Stimulated activated CD4-positive, alpha-beta T cell treated with anti-CD3 and anti-CD28 coated beads, Interleukin-15, amount 100 ng/mL, for 48 hours (primary cell): ENCODE measurements at places on chromosomes 2 and 18.

- DNase-seq: no peak
Measured at GRCh38 chr2:241137276-241138190, 11.7 kb downstream of the PASK start.

DNA sequence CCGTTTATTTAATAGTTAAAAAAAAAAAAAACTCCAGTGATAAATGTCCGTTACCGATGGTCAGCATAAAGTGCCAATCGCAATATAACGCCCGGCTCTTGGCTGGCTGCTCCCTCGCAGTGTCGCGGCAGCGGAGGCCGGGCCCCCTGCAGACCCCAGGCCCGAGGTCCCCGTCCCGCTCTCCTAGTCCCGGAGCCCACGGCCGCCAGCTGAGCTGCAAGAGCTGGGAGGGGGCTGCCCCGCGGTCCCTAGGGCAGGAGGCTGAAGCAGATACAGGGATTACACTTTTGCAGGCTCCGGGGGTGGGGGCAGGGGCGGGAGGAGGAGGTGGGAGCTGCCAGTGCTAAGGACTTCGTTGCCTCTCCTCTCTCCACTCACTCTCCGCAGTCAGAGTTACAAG is 6.9 kb downstream of the OSR1 start:
- DNase-seq: no peak

- DNase-seq: no peak
Measured at GRCh38 chr18:78363556-78364387, 615.8 kb upstream of the SALL3 start.

DNA sequence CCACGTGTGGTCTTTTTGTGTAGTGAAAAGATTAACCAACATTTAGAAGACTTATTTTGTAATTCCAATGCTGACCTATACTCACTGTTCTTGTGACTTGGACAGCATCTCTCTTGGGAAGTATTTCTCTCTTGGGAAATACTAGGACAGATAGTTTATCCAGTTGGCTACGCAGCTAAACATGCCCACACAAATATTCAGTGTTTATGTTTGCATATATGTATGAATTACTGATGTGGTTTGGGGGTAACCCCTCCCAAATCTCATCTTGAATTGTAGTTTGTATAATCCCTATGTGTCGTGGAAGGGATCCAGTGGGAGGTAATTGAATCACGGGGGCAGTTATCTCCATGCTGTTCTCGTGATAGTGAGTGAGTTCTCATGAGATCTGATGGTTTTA is 2062.3 kb upstream of the CELF4 start:
- DNase-seq: no peak

- no peak for DNase-seq
Measured at GRCh38 chr2:108271691-108272253, 16.9 kb upstream of the SULT1C2 start.

- no peak for DNase-seq
Measured at GRCh38 chr2:197270601-197271000, 40.0 kb downstream of the ANKRD44 start.

DNA sequence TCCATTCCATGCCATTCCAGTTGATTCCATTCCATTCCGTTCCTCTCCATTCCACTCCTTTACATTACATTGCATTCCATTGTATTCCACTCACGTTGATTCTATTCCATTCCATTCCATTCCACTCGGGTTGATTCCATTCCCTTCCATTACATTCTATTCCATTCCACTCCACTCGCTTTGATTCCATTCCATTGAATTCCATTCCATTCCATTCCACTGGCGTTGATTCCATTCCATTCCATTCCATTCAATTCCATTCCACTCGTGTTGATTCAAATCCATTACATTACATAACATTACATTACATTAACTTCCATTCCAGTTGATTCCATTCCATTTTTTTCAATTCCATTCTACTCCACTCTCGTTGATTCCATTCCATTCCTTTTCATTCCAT is 1142.8 kb downstream of the RPIA start:
- no peak for DNase-seq

DNA sequence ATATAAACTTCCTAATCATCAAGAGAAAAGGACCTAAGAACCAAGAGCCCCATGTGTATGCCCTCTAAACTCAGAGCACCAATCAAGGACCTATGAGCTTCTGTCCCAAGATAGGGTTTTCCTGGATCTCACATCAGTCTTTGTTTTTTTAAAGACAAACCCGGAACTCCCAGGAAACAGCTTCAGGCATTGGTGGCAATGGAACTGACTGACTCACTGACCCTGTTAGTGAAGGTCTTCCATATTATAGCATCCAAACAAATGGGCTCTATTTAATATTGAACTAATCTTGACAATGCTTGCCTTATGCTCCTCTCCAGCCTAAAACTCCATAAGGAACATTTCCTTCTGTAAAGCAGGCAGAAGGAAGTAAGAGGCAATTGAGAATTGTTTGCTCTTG is 63.5 kb upstream of the RPE start:
- DNase-seq: no peak

GRCh38 chr2:239310401-239311061 is 90.3 kb downstream of the HDAC4 start:
- no peak for DNase-seq

- DNase-seq: no peak
Measured at GRCh38 chr2:226376516-226377180, 423.0 kb downstream of the IRS1 start.

DNA sequence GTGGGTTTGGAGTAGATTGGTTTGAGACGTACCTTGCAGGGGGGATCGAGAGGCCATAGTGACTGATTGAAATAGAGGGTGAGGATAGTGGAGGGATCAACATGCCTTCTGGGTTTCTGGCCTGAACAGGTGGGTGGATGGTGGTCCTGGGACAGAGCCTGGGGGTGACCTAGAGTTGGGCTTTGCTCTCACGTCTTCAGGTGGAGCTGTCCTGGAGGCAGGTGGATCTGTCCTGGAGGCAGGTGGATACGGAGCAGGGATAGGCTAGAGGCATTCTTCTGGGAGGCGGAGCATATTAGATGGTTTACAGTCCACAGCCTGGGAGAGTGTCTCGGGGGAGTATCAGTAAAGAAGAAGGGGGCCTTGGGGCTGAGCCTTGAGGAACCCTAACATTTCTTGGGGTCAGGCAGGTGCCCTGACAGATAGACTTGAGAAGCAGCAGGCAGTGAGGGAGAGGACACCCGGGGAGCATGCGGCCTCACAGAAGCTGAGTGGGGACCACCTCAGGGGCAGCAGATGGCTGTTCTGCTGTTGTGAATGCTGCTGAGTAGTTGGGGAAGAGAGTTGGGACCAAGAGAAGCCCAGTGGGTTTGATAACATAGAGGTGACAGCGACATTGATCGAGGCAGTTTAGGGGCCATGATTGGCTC is 1.6 kb downstream of the CAPN10 start:
- DNase-seq: no peak

- no peak for DNase-seq
Measured at GRCh38 chr2:149741646-149742045, 154.1 kb upstream of the MMADHC start.

- DNase-seq: no peak
Measured at GRCh38 chr2:69665152-69665551, 21.6 kb upstream of the AAK1 start.

- no peak for DNase-seq
Measured at GRCh38 chr2:229087843-229088516, 183.1 kb downstream of the PID1 start.

- no peak for DNase-seq
Measured at GRCh38 chr2:20942646-20943125, 101.2 kb downstream of the APOB start.

DNA sequence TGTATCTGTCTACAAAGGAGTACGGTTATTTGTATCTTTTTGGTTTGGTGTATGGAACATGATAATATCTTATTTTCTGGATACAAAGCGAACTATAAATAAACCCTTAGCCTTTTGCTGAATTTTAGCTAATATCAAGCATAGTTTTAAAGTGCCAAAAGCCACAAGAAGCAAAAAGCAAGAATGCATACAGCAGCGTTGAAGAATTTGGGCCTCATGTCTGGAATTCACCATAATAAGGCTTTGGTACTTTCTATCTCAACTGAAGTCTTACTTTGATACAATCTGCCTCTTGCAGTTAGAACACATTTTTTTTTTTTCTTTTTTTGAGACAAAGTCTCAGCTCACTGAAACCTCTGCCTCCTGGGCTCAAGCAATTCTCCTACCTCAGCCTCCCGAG is 151.5 kb downstream of the ERBB4 start:
- no peak for DNase-seq

GRCh38 chr2:238381341-238382115 is 45.2 kb upstream of the ASB1 start:
- DNase-seq: no peak

DNA sequence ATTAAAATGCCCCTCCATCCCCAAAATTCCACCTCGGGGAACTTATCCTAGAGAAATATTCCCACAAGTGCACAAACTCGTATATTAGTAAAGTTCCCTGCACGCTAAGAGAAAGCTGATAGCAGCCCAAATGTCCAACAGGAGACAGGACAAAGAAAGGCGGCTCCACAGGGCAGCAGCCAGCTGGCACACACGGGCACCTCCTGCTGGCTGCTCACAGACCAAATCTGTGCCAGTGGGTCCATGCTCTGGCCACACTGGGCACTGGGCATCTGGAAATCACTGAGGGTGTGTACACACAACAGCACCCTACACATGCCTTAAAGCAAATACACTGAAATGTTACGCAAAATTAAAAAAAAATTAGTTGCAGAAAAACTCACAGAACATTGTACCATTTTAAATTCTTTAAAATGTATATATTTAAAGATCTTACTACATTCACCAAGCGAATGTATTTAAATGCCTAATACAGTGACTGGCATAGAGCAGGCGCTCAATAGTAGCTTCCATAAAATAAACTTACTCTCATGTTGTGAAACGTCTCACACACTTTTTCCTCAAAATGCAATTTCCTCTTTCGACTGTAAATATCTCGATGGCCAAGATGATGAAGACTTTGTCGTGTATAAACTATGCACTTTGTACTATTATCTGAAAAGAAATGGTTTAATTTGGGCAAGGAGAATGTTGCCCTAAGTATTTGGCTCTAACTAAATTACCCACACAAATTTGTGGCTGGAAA is 19.4 kb downstream of the ZNF516 start:
- no peak for DNase-seq

DNA sequence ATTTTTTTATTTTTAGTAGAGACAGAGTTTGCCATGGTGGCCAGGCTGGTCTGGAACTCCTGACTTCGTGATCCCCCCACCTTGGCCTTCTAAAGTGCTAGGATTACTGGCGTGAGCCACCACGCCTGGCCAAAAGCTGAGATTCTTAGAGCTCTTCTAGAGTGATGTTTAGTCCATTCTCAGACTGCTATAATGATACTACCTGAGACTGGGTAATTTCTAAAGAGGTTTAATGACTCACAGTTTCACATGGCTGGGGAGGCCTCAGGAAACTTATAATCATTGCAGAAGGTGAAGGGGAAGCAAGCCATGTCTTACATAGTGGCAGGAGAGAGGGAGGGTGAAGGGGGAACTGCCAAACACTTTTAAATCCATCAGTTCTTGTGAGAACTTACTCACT is 1804.9 kb upstream of the LRRTM1 start:
- no peak for DNase-seq

DNA sequence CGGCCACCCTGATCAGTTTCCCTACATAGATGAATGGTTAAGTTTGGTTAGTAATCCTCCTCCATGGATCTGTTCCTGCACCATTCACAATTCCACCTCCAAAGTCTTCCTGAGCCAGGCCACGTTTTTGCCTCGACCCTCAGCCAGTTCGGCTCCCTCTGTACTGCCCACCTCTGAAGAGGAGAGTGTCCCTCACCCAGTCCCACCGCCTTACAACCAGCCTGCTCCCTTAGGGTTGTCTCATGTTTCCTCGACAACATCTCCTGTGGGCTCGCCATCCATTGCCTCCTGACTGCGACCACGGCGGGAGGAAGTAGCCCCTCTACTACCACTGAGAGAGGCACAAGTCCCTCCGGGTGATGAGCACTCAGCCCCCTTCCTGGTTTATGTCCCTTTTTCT is 338.0 kb upstream of the CNTNAP5 start:
- no peak for DNase-seq

- no peak for DNase-seq
Measured at GRCh38 chr2:200649724-200650123, 63.9 kb downstream of the AOX1 start.

DNA sequence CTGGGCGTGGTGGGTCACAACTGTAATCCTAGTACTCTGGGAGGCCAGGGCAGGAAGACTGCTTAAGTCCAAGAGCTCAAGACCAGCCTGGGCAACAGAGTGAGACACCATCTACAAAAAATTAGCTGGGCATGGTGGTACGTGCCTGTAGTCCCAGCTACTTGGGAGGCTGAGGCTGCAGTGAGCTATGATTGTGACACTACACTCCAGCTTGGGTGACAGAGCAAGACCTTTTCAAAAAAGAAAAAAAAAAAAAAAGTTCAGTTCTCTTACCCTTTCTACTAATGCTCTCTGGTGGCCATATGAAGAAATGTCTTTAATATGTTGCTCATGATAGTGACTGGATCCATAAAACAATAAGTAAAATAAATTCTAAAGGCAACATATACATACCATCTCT is 14.9 kb downstream of the TYW5 start:
- DNase-seq: no peak

DNA sequence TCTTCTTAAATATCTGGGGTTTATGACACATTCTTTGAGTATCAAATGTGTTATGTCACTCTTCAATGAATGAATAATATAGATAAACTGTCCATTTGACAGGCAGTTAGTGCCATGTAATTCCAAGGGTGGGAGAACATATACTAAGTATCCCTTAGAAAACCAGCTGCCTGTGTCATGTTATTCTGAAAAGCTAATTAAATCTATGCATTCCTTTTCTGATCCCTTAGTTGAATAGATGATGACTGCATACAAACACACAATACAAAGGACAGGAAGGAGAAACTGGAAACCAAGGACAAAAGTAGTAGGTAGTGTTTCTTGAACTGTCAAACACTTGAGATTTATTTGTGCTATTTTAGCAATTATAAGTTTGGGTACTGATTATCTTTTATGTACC is 8.3 kb downstream of the ARHGAP28 start:
- no peak for DNase-seq

GRCh38 chr2:134366359-134366758 is 112.5 kb downstream of the MGAT5 start:
- DNase-seq: no peak

DNA sequence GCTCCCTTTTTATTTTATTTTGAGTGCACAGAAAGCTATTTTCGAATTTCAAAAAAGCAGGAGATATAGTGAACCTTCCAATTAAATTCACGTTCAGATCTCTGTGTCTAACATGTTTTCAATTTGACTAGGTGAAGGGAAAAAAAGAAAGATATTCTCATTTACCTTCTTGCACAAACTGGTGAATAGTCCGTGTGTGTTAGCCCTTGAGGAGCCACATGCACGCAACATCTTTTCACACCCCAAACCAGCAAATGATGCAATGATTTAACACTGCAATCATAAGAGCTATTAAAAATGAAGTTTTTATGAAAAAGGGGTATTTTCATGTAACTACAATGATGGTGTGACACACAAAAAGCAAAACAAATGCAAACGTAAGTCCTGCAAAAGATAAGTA is 109.8 kb downstream of the CPO start:
- DNase-seq: no peak

GRCh38 chr2:69390471-69390870 is 3.4 kb upstream of the GFPT1 start:
- no peak for DNase-seq

DNA sequence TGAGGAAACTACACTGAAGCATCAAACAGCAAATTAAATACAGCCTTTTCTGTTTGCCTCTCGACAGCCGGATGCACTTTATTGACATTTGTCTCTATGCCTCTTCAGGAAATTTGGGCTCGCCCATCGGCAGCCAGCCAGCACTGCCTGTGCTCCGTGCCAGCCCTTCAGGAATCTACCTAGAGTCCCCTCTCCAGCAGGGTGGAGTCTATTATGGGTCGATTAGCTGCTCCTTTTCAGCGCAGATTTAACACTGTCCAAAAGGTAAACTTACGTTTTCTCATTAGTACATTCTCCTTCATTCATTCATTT is 91.5 kb downstream of the MYCN start:
- DNase-seq: no peak
